ENCODE measurements at places on chromosomes 7 and 10. TPM values are rescaled to one million over a fixed set of nuclear protein-coding genes. Genes with fewer than 3 reads are reported as not detected.

HPSE2 gene
- total RNA-seq, result 0.08 TPM

C10orf95 gene
- 11.7 TPM for total RNA-seq

GPR146 gene
- 4.1 TPM for total RNA-seq

GRCh38 chr7:30752484-30752883 lies 549 bp downstream of the INMT start:
- DNase-seq, result no peak

DNA sequence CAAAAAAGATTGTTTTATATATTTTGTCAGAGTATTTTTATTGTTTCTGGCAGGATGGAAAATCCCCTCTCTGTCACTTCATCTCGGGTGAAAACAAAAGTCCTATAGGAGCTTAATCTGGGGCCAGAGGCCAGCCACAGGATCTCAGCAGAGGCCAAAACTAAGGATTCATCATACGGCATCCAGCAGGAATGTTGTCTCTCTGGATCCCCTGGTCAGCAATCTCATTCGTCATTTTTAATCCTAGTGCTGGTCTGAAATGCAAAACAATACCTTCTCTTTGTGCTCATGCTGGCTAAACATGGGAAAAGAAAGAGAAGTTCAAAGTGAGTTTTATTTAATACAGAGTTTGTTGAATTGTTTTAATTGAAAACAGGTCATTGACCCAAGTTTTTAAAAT lies 482.5 kb upstream of the AUTS2 start:
- DNase-seq, result no peak

Measured in HT-29 (cell line).